ENCODE measurements at places on chromosomes 2 and 18.

DNA sequence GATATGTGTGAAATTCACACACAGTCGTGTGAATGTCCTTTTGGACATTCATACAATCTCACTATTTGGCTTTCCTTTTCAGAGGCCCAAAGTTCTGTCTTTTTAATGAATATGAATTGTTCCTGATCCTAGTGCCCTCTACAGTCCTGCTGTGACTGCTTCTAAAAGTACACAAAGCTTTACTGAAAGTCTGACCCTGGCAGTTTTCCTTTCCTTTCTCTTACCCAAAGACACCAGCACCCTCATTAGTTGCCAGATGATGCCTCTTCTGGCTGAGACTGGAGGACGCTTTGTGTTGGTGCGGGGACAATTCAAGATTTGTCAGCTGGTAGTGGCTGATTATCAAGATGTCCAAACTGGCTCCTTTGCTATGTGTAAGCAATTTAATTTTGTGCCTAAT, 81.8 kb upstream of the CDCA7 start:
- no peak for DNase-seq

DNA sequence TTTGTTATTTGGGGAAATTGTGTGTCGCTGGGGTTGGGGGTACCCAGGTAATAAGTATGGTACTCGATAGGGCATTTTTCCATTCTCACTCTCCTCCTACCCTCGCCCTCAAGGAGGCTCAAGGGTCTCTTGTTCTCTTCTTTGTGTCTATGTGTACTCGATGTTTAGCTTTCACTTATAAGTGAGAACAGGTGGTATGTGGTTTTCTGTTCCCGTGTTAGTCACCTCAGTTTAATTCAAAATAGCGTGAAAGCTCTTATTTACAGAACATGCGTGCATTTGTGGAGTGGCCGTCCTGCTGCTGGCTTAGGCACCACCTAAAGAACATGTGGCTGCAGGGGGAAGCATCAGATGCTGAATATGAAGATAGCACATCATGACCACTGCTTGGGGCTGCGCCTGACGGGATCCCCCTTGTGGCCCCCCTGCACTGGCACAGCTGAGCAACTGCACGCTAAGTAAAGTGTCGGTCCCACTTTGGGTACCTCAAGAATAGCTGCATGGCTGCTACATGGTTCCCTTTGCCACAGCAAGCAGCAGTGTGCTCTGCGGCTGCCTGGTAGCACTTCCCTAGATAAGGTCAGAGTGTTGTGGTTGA, 569.0 kb downstream of the DCDC2C start:
- DNase-seq, result no peak

DNA sequence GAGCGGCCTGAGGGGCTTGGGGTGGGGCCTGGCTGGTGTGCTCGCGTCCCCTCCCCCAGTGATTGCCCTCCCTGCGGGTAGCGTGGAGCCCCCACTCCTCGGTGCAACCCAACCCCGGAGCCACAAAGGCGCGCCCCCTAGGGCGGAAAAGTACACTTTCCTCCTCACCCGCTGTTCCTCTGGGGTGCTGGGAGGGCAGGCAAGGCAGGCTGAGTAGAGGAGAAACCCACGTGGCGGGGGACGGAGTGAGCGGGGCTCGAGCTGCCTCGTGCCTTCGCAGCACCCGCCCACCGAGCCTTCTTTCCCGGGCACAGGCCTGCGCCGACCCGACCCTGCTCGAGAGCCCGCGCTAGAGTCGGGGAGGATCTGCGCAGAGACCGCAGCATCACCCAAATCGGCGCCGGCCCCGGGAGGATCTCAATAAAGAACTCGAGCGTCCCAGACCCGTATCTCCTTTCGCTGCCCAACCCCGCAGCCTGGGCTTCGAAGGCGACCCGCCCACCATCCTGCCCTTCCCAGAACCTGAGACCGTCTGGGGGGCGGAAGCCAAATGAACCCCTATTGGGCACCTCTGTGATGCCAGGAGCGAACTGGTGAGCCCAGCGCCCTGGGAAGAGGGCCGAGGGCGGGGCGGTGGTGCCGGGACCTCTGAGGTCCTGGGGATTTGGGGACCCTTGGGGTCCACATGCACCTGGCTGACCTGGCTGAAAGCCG, 1.5 kb downstream of the UCN start:
- no peak for DNase-seq

GRCh38 chr18:9334973-9335696, 562 bp downstream of the TWSG1 start:
- DNase-seq, result peak; percentile 12

- DNase-seq, result no peak
Measured at GRCh38 chr18:50679656-50680055, 119.8 kb downstream of the MAPK4 start.

- DNase-seq, result no peak
Measured at GRCh38 chr18:68147728-68148127, 567.2 kb downstream of the TMX3 start.

DNA sequence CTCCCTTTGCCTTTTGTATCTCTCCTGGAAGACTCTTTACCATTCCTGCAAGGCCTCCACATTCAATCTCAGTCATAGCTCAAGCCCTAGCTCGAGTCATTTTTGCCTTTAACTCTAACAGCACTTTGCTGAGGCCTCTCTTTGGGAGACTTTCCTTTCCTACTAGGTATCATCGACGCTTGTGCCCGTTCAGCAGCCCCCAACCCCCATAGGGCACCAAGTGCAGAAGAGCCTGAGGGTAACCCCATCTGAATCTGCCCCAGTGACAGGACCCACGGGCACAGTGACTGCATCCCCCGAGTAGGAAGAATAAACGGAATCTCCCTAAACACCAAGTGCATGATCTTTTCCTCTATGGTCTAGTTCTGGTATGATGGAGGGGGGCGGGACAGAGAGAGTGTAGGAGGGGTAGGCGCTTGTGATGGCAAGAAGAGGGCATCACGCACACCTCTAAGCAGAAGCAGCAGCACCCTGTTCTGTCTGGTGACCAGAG, 66.3 kb downstream of the UXS1 start:
- no peak for DNase-seq

- no peak for DNase-seq
Measured at GRCh38 chr2:113873867-113874266, 16.0 kb upstream of the ACTR3 start.

DNA sequence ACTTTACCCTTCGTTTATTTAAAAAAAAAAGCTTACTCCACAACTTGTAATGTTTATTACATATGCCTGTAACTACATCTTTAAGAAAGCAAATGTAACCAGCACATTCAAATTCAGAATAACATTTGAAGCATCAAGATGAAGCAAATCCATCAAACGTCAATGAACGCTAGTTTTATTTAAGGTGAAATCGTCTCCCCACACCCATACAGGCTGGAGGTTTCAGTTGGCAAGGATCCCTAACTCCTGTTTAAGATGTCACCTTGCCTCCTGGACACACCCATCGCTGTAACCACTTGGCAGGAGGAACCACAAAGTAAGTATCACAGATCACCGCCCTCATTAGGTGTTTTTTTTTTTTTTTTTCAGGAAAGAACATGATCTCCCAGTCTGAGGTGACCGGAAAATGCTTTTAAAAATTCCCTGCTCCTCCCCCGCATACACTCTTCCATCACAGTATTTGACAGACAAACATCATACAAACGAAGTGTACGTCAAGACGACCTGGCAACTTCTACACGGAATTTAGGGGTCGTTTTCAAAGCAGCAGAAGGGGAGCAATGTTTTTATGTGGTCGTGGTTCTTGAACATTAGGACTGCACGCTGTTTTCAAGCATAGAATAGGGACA, 19.7 kb upstream of the STPG4 start:
- peak; percentile 11 for DNase-seq

DNA sequence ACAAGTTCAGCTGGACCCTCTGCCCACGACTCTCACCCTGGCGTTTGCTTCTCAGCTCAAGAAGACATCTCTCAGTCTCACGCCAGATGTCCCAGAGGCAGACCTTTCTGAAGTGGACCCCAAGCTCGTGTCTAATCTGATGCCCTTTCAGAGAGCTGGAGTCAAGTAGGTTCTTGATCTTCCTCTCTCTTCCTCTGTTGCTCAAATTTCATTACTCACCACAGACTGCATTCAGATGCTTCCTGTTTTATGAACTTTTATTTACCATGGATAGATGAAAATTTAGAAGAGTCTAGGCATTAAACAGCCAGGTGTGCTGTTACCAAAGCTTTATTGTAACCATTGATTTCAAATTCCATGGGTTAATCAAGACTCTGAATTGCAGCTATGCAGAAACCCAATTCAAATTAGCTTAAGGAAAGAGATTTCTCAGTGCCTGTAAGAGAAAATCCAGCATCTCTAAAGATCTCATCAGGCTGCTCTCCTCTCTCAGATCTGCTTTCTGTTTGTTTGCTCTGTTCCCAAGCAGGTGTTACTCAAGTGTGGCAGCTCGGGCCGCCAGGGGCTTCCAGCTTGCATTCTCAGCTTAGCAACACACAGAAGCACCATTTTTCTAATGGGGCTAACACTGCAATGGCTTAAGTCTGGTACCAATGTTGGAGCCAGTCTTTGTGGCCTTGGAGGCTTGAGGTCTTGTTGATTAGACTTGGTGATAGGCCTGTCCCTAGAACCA, 16.5 kb downstream of the SMARCAL1 start:
- DNase-seq, result no peak

- DNase-seq, result no peak
Measured at GRCh38 chr2:203783496-203784203, 77.2 kb downstream of the CD28 start.

DNA sequence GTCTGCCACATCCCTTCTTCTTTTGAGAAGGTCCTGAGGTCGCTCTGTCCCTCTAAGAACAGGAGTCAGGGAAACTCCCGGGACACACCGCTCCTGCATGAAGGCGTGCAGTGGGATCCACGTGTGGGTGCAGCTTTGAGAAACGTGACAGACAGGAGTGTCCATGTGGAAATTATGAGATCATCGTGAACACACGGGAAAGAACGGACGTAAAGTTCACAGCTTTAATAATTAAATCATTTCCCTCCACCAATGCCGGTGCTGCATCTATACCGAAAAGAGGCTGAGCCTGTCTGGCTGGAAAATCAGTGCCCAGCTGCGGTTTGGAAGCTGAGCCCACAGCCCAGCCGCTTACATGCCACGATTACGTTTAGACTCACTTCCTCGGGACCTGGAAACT, 372.4 kb upstream of the SALL3 start:
- no peak for DNase-seq

GRCh38 chr18:11497585-11497984, 111.8 kb upstream of the SLC35G4 start:
- DNase-seq, result no peak

DNA sequence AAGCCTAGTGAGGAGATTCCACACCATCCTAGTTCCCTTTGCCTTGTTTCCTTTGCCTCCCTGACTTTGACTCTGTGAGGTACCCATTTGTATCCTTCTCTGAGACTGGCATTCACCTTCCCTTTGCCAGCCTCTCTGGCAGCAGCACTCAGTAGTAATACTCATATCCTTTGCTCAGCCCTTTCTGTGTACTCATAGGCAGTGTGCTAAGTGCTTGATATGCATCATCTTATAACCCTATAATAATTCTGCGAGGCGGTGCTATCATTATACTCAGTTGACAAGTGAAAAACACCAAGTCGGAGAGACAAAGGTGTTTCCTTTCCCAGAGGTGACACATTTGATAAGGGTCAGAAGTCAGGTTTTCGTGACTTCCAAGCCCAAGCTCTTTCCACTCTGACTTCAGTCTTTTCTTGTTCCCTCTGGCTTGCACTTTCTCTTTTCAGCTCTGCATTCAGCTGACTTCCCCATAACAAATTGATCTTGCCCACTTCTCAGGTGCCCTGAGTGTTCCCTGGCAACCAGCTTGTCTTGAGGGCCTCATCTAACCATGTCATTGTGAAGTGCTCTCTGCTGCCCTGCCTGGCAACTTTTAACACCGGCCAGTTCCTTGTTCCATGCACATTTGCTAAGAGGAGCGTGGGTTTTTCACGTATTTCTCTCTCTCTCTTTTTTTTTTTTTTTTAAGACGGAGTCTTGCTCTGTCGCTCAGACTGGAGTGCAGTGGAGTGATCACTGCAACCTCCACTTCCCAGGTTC, 94.5 kb upstream of the UPP2 start:
- no peak for DNase-seq

DNA sequence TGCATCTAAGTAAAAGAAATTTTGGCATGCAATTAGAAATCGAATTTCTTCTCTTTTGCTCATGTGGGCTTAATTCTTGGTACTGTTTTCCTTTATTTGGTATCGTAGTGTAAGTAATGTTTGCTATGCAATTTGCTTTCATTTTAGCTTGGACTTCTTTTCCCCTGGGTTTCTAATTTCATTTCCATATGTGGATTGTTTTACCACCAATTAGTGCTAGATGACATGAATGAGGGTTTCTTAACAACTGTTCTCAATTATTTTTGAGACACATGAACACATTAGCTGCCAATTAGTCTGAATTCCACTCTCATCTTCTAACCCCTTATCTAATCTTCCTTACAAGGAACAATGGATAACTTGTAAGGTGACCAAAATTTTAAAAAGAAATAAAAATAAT, 1047.2 kb upstream of the PIK3C3 start:
- DNase-seq, result no peak

DNA sequence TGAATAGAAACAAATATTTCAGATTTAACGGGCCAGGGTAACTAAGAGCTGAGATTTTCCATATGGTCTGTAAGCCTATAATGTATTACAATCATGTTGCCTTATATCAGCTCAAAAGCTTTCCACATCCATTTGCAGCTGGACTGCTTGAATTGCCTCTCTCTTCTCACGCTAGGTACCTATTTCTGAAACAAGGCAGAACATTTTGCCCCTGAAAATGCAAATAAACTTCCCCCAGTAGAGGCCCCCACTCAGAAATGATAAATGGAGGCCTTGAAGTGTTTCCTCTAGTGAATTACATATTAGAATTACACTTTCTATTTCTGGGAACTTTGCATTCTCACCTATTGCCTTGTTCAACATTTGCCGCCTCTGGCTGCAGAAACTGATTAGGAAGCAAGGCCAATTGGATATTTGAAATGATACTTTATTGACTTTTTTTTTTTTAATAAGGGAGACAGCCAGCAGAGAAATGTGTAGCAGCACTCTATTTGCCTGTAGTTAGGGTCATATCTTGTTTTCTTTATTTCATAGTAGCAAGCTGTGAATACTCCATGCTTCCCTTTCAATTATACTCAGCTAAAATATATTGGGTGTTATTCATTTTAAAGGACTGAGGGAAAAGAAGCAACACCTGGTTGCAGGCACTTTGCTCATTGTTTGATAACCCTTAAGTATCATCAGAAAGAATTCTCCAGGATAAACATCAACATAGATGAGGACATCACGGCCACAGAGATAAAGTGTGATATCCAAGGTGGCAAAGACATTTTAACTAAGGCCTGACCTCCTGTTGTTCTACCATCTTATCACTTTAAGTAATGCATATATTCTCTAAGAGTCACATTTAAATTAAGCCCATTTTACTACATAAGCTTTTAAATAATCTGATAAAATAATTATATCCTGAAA, 505.5 kb downstream of the LRRTM4 start:
- no peak for DNase-seq

GRCh38 chr18:79508565-79509535, 113.1 kb downstream of the NFATC1 start:
- DNase-seq, result no peak

DNA sequence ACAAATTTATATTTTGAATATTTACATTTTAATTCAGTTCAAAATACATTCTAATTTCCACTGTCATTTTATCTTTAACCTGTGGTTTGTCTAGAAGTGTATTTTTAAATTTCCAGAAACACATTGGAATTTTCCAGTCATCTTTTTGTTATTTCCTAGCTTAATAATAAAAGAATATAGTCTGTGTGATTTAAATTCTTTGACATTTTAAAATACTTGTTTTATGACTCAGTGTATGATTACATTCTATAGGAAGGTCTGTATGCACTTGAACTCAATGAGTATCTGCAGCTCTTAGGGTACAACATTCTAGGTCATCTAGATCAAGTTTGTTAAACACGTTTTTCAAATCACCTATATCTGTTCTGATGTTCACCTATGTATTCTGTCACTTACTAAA, 88.3 kb upstream of the MBOAT2 start:
- DNase-seq, result no peak
